GM23338 (cell line): ENCODE measurements at places on chromosomes 2 and 18. TPM values are rescaled to one million over a fixed set of nuclear protein-coding genes. Genes with fewer than 3 reads are reported as not detected.

The C1QL2 gene
- 0.69 and 1.2 TPM in 2 replicates for total RNA-seq

The GLI2 gene
- 41.7 and 53.6 TPM in 2 replicates for total RNA-seq

DNA sequence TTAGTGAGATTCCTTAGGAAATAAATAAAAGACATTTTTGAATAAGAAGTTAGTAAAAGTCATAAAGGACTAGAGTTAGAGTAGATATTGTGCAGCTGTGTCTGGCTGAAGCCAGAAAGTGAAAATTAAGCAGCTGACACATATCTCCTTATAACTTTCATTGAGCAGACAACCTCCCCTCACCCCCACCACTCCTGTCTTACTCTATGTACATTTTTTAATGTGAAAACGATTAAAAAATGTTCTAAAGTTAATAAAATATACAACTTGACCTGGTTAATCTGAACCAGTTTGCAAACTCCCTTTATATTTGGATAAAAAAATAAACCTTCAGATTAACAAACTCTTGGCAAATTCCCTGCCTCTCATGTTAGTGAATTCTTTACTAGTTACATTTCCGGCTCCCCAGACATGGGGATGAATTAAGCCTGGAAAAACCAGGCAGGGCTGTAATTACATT, 462.8 kb downstream of the MEIS1 start:
- no peak for DNase-seq

DNA sequence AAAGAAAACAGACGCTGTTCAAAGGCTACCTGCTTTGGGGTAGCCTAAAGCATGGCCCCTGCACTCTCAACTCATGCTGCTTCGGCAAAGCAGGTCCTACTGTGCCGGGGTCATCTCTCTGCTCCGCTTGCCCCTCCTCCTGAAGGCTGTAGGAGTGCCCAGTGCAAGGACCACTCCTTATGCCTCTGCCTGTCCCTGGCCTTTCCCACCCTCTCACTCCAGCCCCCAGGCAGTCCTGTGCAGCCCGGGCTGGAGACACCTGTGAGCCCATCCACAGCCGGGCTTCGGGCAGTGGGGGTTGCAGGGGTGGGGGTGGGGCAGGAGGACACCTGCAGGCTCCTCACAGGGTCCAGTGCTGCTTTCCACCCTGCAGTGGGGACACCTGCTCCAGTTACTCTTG, 69.1 kb downstream of the ACKR3 start:
- DNase-seq: no peak

- no peak for DNase-seq
These were observed 28.8 kb downstream of the LOXHD1 start for GRCh38 chr18:46628206-46628605.

DNA sequence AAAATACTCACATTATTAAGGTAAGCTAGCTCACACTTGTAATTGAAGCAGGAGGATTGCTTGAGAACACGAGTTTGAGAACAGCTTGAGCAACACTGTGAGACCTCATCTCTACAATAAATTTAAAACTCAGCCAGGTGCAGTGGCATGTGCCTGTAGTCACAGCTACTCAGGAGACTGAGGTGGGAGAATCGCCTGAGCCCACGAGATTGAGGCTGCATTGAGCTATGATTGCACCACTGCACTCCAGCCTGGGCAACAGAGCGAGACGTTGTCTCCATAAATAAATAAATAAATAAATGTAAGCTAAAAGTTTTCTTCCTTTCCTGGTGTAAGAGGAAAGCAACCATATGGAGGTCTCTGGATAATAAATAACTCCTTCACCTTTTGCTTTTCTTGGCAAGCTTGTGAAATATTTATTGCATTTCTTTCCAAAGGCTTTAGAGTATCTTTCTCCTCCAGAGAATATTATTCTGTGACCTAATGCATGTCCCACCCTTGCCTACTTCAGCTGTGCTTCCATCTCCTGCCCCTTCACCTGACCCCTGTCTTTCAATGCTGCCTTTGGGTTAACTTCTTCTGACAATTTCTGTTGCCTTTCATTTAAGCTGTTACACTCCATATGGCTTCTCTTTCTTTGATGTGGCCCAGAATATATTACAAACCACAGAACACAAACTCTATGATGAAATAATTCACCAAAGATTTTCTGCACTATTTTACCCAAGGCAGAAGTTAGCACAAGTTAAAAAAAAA, 280.7 kb upstream of the RND3 start:
- DNase-seq: no peak

DNA sequence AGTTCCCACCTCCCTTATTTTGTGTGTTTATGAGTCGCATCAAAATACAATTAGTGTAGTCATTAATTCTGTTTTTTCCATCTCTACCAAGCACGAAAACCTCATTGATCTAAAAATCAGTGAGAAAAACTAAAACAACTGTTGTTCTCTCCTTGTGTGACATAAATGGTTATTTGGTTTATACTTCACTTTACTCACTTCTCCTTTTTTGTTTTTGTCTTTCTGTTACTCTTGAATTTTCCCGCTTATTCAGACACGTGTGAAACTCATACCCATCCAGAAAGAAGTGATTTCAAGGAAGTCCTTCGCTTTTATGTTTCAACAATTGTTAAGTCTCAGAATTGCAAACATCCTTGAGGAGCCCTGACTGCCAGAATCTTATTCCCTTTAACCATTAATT, 121.6 kb downstream of the EML6 start:
- DNase-seq: no peak

GRCh38 chr2:105754011-105754410, 9.3 kb downstream of the NCK2 start:
- no peak for DNase-seq

GRCh38 chr2:37707393-37707792, 36.0 kb upstream of the CDC42EP3 start:
- peak; percentile 11 for DNase-seq

DNA sequence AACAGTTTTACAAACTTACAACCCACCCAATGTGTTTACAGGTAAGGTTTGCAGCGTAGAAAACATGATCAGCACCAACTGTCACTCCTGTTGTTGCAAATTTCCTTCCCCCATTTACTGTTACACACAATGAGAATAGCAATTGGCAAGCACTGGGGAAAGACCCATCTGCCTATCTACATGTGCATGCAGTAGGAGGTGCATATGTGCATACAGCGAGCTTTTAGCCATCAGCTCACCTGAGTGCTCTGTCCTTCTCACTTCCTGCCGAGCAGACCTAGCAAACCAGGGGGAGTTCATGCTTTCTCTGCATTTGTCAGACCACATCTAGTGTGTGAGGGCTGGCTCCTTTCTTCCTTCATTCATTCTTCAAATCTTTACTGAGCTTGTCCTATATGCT, 49.9 kb upstream of the ARL4C start:
- no peak for DNase-seq
